ENCODE measurements at places on chromosomes 5 and 9. TPM values are rescaled to one million over a fixed set of nuclear protein-coding genes. Genes with fewer than 3 reads are reported as not detected.

- DNase-seq, result no peak
Observed at GRCh38 chr5:139640421-139641115, 7.6 kb upstream of the CXXC5 start.

DNA sequence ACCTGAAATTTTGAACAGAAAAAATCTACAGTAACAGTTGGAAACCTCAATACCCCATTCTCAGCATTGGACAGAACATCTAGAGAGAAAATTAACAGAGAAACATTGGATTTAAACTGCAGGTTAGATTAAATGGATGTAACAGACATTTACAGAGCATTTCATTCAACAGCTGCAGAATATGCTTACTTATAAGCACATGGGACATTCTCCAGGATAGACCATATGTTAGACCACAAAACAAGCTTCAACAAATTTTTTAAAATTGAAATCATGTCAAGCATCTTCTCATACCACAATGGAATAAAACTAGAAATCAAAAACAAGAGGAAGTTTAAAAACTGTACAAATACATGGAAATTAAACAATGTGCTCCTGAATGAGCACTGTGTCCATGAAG lies 316.3 kb downstream of the FAM170A start:
- no peak for DNase-seq

Gene TRAF2
- 5.6 TPM for total RNA-seq

DNA sequence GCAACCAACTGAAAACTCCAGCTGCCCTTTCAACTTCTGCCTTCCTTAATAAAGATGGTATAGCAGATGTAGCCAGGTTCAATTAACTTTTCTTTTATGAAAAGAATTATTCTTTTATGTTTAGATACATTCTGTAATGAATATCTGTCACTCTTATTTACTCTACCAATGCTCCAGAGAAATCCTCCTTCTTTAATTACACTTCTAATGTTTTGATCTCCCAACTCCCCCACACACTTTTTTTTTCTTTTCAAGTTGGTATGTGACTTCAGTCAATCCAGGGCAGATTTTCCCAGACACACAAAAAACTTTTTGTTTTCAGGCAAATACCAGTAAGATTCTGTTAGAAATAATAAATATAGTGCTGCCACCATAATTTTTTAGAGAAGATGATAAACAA lies 1000.0 kb upstream of the DMAC1 start:
- no peak for DNase-seq

- DNase-seq, result no peak
Observed at GRCh38 chr9:126459546-126459945, 132.9 kb downstream of the MVB12B start.

- peak; percentile 83 for DNase-seq
Observed at GRCh38 chr5:149452007-149452664, 73.0 kb upstream of the IL17B start.

- no peak for DNase-seq
Observed at GRCh38 chr9:84070590-84070989, 90.0 kb downstream of the RMI1 start.

Gene ANKRD18B
- total RNA-seq, result not detected

DNA sequence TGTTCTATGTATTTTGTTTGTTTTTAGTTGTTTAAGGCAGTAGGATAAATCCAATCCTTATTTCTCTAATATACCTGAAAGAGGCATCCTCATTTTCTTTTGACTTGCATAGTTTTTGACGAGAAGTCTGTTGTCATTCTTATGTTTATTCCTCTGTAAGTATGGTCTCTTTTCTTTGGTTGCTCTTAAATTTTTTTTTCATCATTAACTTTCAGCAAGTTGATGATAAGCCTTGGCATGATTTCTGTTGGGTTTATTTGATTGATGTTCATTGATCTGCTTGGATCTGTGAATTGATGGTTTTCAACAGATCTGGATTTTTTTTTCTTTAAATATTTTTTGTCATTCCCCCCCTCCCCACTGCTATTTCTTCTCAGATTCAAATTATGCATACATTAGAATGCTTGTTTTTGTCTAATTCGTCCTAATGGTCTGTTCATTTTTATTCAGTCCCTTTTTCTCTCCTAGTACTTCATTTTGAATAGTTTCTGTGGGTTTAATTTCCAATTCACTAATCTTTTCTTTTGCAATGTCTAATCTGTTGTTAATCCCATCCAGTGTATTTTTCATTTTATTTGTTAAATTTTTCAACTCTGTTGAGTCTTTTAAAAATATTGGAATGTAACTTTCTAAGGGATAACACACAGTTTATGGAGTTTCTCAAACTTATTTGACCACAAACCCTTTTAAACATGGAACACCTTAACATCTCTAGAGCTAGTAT lies 495.9 kb downstream of the CSNK1G3 start:
- no peak for DNase-seq

GRCh38 chr5:173831196-173831914 lies 56.8 kb upstream of the CPEB4 start:
- DNase-seq, result no peak

DNA sequence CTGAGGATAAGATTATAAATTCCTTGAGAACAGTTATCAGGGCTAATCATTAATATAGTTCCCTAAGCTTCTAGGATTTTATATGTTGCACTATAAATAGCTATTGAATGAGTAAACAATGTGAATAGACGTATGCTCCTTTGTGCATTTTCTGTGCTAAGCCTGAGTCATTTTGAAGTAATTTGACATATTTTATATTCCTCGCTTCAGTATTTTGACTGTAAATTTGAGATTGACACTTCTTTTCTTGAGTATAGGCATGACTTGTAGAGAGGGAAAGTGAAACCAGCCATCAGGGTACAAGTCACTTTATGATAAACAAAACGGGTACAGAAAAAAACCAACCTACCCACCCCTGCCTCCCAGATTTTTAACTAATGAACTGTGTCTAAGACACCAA lies 367.7 kb upstream of the PRR16 start:
- DNase-seq, result peak; percentile 31

DNA sequence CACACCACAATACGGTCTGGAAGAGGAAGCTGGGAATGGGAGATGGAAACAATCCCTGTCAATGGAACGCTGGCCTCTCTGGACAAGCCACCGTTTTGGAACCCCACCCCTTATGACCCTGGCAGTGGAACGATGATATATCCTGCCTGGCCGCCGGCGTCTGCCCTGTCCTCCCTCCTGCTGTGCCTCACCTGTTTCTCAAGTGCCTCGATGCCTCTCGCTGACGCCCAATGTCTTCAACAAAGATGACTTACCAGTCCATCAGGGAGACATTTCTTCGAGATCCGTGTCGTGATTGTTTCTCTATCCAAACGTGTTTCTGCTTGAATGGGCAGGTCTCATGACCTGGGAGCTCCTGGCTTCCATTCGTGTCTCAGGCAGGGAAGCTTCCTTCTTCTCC lies 476.5 kb downstream of the SPATA31A7 start:
- no peak for DNase-seq

- DNase-seq, result no peak
Observed at GRCh38 chr9:14909601-14909960, 647 bp downstream of the FREM1 start.

GRCh38 chr5:23042226-23042625 lies 189.1 kb upstream of the CDH12 start:
- no peak for DNase-seq

DNA sequence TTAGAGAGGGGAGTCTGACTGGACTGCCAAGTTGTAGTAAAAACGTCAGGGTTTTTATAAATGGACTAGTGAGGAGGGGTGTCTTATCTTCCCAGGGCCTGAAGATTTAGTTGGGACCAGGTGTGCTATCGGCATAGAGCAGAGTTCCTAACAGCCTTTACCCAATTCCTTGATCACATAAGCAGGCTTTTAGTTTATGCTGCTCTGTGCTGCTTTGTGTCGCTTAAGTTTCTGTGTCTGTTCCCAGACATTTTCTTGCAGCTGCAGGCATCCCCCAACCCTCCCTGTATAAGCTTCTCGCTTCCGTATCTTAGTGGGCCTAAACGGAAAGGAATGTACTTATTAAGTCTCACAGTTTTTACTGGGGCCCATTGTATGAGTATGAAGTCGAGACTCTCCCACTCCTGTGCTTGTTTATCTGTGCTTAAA lies 2.6 kb upstream of the SMC5 start:
- peak; percentile 66 for DNase-seq

GRCh38 chr5:176541338-176542134 lies 4.3 kb upstream of the RNF44 start:
- DNase-seq, result no peak

Gene SPAG8
- 3.3 TPM for total RNA-seq

DNA sequence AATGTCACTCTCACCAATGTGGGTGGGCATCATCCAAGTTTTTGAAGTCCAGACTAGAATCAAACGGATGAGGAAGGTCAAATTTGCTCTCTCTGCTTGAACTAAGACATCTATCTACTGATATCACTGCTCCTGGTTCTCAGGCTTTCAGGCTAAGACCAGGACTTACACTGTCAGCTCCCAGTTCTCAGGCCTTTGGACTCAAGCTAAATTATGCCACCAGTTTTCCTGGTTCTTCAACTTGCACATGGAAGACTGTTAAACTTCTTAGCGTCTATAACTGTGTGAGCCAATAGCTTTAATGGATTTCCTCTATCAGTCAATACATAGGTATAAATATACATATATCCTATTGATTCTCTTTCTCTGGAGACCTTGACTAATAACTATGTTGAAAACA lies 35.3 kb downstream of the LYRM7 start:
- DNase-seq, result no peak

Gene TMEM250
- total RNA-seq, result 46.1 TPM

Gene PCDHGA8
- total RNA-seq, result 2.5 TPM

Gene RETREG1
- 0.99 TPM for total RNA-seq

GRCh38 chr5:14399054-14399692 lies 182.4 kb upstream of the OTULINL start:
- peak; percentile 88 for DNase-seq

DNA sequence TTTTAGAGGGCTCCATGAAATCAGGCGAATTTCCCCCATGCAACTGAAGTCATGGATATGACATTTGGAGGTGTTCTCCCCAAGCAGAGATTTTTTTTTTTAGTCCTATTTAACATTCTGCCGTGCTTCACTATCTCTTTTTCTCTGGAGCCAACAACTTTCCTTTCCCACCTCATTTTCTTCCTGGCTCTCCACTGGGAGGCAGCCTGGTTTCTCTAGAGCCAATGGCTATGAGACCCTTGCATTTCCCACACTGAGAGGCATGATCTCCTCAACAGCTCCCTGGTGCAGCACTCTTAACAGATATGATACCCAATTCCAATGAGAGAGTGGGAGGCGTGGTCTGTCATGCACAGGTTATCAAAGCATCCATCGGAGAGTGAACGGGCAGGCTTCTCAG lies 310.8 kb downstream of the DRD1 start:
- no peak for DNase-seq

GRCh38 chr9:131418143-131419025 lies 24.5 kb downstream of the PRRC2B start:
- no peak for DNase-seq

DNA sequence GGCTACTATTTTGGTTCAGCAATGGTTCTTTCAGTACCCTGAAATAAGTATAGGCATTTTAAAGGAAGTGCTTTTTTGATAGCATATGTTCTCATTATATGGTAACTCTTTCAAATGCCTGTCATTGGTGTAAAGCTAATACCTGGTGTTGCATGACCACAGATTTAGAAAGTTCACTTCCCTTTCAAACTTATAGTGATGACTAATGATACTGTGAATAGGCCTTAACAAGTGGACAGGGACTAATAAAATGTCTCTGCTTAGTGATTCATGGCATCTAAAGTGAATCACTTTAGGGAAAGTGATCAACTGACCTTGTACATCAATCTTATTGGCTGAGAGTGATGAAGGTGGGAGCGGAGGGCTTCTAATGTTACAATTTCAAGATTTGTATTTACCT lies 21.6 kb downstream of the MRPL22 start:
- DNase-seq, result no peak

DNA sequence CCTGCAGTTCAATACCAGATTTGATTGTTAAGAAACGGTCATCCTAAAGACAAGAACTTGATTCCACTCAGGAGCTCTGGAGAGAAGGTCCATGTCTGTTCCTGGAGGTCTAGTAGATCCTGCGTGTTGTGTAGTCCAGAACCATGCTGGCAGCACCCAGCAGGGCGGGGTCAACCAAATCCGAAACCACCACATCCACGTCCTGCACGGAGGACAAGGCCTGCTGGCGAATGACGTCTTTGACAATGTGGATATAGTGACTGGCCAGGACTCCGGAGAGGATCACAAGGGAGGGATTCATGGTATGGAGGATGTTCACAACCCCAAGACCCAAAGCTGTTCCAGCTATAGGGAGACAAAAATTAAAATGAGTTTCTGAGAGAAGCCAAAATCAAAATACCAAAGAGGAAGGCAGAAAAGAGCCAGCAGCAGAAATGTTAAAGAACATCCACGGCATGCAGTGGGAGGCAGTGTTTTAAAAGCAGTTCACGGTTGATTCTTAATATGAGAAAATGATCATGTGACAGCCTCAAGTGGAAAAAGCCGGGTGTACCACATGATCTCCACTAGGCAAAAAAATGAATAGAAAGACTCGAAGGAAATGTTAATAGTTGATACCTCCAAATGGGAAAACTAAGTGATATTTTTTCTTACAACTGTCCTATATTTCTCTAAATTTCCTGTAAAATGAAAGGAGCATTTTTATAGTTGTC lies 26.7 kb downstream of the CLTA start:
- DNase-seq, result no peak

DNA sequence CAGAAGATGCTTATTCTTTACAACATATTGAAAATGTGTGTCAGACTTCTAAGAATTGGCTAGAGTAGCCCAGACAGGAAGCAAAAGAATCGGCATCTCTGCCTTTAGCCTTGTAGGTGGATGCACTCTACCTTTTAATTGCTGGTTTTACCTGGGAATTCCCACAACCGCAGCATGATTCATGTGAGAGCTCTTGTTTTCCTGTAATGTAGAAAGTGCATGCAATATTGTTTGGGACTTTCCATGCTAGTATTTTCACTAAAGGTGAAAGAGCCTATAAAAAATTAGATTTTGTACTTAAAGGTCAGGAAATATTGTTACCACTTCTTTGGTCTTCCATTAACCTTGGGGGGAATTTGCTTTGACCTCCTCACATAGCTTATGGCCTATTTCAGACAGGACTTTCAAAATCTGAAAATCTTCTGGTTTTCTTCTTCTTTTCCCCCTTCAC lies 89.8 kb downstream of the NTRK2 start:
- no peak for DNase-seq

Gene GFI1B
- total RNA-seq, result not detected

GRCh38 chr9:131234799-131235479 lies 41.4 kb downstream of the FAM78A start:
- DNase-seq, result no peak

- no peak for DNase-seq
Observed at GRCh38 chr5:139843991-139844390, 48.4 kb downstream of the PSD2 start.
